ENCODE measurements at places on chromosomes 16 and 17.

- no peak for DNase-seq
These were observed 27.6 kb downstream of the FCSK start for GRCh38 chr16:70481929-70482536.

GRCh38 chr16:87317750-87318644 lies 805 bp upstream of the C16orf95 start:
- DNase-seq, result no peak

DNA sequence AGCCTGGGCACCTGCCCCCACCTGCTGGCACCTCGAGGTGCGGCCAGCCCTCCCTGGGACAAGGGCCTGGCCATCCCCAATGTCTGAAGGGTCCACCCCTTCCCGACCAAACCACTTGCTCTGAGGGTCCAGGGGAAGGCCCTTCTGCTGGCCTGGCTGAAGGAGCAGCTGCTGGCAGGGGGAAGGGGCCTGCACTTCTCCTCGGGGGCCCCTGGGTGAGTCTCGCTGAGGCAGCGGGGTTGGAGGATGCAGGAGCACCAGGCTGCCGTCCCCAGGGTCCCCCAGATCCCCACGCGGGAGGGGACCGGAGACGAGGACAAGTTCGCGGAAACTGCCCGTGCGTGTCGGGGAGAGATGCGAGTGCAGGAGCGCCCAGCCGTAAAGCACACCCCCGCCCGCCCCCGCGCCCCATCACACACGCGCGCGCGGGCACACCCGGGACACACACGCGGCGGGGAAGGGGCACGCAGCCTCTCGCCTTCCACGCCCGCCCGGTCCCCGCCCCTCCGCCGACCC lies 725 bp upstream of the CACNA1H start:
- DNase-seq, result peak; percentile 24

- DNase-seq, result no peak
These were observed 85.8 kb downstream of the GNAO1 start for GRCh38 chr16:56277075-56277474.

DNA sequence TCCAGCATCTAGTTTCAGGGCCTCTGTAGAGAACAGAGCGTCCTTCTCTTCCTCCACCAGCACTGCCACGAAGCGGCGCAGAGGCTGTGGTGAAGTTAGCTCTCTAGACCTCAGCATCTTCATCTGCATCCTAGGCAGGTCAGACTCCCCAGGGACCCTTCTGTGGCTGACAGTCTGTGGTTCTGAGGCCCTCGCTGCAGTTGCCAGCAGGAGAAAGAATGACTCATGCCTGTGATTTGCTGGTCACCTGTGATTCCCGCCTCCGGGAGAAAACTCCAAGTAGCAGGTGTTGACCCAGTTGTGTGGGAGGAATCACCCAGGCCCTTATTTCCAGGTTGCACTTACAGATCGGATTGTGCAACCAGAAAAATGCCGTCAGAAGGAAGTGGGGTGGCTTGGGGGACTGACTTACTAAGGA lies 117.3 kb upstream of the CACNG5 start:
- DNase-seq, result no peak

- DNase-seq, result peak; percentile 59
These were observed 1.9 kb upstream of the PRRT2 start for GRCh38 chr16:29809850-29810698.

DNA sequence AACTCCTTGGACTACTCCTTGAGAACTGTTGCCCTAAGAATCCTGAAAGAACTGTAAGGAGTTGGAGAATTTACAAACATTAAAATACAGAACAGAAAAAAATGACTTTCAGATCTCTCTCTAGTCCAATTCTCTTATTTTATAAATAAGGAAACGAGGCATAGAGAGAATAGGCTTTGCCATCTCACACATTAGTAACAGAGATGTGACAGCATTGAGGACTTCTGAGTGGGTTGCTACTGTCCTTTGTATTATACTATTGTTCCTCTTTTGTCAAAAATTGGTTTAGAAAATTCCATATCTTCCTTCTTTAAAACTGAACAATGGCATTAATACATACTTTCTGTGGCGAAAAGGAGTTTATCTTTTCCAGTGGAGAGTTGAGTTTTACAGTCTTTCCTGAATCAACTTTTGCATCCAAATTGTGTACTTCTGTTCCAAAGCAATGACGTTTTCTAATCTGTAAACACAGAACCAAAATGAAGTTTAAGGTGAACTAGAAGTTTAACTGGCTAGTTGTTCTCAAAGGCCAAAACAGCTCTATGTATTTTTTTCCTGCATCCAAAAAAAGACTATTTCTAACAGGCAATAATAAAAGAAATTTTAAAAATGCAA lies 16.5 kb downstream of the BRIP1 start:
- DNase-seq, result no peak

DNA sequence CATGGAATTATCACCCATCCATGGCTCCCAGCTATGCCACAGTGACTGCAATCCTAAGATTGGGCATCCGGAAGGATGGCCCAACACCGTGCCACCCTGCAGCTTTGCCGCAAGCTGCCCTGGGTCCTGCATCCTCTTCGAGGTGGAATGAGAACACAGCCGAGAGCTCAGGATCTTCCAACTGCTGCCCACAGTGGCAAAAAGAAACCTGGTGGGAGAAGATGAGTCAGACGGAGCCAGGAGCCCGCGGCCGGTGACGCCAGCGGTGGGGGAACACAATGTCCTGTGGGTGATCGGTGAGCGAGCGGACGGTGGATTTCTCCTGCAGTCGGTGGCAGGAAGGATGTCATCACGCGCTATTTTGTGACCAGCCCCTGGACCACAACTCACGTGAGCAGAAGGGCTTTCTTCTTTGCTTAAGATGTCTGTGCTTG lies 20.1 kb downstream of the CD7 start:
- peak; percentile 94 for DNase-seq

DNA sequence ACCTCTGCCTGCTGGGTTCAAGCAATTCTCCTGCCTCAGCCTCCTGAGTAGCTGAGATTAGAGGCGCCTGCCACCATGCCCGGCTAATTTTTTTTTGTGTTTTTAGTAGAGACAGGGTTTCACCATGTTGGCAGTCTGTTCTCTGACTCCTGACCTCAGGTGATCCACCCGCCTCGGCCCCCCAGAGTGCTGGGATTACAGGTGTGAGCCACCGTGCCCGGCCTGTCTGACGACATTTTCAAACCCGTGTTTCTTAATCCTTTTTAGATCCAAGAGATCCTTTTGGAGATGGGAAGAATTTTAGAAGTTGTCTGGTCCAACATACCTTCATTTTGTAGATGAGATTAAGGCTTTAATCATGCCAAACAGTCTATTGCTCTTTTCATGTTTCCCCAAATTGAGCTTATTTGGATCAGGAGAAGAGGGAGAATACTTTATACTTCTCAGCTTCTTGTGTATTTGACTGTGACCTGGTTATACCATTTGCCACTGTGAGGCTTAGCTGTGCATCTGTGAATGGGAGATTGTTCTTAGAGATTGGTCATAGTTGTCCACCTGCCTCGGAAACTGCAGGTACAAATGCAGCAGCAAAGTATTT lies 25.8 kb downstream of the USP10 start:
- no peak for DNase-seq

- no peak for DNase-seq
These were observed 177.2 kb downstream of the FOXL1 start for GRCh38 chr16:86755571-86756006.

DNA sequence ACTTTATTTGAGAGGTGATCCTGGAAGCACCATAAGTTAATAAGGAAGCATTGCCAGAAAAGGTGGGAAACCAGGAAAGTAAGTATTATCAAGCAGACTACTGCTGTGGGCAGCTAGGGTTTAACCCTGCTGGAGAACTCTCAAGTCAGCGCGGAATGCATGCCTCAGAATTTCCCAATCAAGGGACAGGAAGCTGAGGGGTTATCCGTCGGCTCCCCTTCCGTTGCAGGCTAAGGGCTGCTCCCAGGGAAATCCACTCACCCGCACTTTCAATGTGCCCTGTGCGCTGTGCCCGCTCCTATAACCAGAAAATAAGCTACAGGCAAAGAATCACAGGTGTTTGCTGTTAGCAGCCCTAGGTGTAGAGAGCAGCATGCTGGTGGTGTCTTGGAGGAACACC lies 138.5 kb upstream of the CACNG3 start:
- no peak for DNase-seq

GRCh38 chr17:45924332-45924820 lies 30.0 kb downstream of the MAPT start:
- DNase-seq, result no peak

GRCh38 chr16:87826798-87827587 lies 42.3 kb downstream of the SLC7A5 start:
- no peak for DNase-seq

DNA sequence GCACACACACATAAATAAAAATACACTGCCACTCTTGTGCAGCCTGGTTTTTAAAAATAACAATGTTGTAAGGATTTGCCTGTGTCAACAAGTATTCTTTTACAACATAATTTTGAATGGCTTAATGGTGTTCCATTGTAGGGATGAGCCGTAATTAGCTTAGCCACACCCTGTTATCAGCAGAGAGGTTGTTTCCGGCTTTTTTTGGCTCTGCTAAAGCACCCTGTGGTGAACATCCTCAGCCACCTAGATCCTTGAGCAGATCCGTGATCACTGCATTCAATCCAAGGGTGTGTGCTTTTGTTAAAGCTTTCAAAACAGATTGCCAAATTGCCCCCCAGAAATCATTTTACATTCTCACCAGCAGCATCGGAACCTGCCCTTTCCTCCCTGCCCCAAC lies 7.0 kb downstream of the KATNB1 start:
- DNase-seq, result no peak

DNA sequence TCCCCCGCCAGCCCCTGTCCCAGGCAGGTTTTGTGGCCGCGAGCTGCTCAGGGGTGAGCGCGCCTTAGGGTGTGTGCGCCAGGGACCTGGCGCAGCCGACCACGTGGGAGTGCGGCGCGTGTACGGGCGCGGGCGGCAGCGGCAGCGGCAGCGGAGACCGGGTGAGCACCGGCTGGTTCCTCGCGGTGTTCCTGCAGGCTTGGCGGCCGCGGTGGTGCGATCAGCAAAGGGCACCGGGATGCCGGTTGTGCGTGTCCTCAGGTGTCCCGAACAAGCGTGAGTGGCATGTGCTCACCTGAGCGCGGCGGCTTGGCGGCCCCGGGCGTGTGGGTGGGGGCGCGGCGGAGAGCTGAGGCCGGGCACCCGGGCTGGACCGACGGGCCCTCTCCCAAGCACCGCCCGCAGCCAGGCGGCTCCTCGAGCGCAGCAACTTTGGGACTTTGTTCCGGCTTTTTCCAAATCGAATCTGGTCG lies 381 bp upstream of the HSD11B2 start:
- DNase-seq, result no peak

GRCh38 chr17:57096472-57097202 lies 11.6 kb downstream of the AKAP1 start:
- DNase-seq, result no peak

DNA sequence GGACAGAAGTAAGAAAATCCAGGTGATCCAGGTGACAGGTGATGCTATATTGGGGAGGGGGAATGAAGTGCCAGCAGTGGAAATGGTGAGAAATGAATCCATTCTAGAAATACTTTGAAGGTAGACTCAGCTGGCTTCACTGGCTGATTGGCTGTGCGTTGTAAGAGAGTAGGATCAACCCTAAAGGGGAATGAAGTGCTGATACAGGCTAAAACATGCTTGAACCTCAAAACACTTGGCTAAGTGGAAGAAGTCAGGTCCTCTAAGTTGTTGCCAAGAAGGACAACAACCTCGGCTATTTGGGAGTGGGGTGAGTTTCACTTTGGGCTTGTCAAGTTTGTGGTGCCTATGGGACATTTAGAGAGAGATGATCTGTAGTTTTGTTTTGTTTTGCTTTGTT lies 24.1 kb upstream of the SCNN1B start:
- no peak for DNase-seq

DNA sequence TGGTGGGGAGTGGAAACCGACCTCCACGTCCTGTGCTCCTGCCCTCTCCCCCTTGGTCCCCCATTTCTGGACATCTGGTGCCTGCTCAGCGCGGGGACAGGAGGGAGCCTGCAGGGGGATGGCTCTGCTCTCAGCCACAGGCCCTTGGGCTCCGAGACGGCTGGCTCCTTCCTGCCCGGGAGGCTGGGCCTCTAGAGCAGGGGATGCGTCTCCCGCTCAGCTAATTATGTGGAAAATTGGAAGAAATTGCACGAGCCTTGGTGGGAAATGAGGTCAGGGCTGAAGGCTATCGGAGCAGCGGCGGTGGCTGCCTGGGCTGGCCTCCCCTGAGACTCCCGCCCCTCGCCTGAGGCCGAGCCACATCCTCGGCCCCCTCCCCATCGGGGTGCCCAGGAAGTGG lies 154.6 kb upstream of the CIBAR2 start:
- DNase-seq, result no peak

Data from stimulated activated naive CD8-positive, alpha-beta T cell treated with anti-CD3 and anti-CD28 coated beads, Interleukin-15, amount 100 ng/mL, for 72 hours (primary cell).